ENCODE measurements at places on chromosomes 16 and 17.

DNA sequence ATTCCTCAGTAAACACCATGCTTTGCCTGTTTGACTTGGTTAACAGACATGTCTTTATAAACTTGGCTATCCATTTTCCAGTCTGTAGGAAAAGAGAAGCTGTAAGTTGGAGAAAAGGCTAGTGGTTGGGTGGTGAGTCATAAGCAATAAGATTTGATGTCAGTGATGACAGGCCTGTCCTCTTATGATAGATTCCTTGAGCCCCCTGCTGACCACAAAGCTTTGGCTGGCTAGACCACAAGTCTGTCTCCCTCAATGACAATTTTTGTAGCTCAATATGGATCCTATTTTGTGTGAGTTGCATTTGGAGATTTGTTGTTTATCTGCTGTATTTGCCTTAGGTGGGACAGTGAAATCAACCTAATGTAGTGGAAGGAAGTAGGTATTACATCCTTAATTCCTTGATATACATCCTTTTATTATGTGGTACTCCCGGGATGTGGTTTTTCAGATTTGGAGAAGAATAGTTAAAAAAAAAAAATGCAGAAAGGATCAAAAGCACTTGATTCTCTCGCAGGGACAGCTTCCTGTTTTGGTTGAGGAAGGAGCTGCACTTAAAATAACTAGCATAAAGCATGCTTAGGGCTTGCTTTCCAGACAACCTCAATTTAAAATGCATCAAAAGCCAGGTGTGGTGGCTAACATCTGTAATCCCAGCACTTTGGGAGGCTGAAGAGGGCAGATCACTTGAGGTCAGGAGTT is 67.4 kb downstream of the SIAH1 start:
- no peak for DNase-seq

GRCh38 chr17:40084477-40084876 is 15.9 kb downstream of the NR1D1 start:
- DNase-seq: no peak

- no peak for DNase-seq
Observed at GRCh38 chr16:60989592-60989991, 1046.6 kb downstream of the CDH8 start.

DNA sequence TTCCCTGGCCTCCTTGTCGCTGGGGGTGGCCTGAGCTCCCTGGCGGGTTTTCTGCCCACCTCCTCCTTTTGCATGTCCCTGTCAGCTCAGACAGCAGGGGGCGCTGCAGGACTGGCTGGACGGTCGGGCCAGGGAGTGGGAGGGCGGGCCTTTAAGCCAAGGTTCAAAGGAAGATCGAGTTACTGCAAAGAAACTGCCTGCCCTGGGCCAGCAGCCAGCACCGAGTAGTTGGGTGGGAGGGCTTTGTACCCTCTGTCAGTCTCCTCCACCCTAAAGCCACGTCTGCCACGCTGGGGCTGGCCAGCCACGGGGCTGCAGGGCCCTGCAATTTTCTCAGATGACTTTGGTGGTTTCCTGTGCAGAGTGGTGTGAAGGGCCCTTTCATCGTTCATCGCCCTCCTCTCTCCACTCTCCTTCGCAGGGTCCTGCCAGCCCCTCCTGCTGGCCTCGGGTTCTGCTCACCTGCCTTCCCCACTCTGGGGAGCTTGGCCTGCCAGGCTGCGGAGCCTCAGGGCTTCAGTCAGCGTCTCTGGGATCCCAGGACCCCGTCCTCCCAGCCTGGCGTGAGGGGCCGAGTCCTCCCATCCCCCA is 12.3 kb downstream of the GPR142 start:
- peak; percentile 27 for DNase-seq

- no peak for DNase-seq
Observed at GRCh38 chr17:28667870-28668269, 5.9 kb downstream of the SUPT6H start.

DNA sequence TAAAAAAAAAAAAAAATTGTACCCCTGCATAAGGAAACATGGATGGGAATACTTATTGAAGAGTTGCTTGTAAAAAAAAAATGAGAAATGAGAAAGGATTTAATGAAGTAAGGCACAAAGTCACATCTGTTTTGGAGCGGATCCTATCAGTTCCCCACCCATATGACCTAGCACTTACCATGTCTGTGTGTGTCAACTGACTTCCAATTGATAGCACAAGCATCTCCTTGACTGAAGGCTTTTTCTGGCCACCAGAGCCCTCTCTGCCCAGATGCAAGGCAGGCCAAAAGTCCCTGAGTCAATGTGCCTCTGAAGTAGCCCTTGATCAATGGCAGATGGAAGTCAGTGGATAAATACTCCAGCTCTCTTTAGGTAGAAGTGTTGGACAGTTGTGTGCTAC is 13.4 kb upstream of the NLK start:
- DNase-seq: no peak
